ENCODE measurements at places on chromosomes 5 and 9. TPM values are rescaled to one million over a fixed set of nuclear protein-coding genes. Genes with fewer than 3 reads are reported as not detected.

Gene SHROOM1
- total RNA-seq = 2.9 TPM

Gene CSNK1G3
- total RNA-seq = 28.6 TPM

- H3K27ac ChIP-seq = peak overlapping the region; percentile 48
- peaks cover 63% of the 10 kb centered on the region for H3K36me3 ChIP-seq
- no peaks in the 10 kb centered on the region for H3K27me3 ChIP-seq
- peaks cover 64% of the 10 kb centered on the region for H3K4me1 ChIP-seq
- no peak for DNase-seq
Measured at GRCh38 chr5:151065609-151066008, 15.2 kb downstream of the TNIP1 start.

DNA sequence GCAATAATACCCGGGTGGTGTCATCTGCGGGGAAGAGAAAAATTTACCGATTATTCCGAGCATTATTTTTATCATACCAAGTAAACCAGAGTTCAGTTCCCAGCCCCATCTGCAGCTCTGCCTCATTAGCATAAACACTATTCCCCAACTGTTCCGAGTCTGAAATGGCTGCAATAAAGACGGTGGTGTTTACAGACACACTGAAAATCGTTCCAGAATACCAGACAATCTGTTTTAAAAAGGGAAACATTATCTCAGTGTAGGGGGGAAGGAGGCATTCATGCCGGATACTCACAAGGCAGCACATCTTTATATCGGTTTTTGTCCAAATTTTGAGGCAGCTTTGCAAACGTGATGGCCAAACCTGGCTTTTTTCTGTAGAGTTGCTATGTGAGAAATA, 70.3 kb upstream of the EPB41L4B start:
- H3K27ac ChIP-seq = no peak overlapping the region
- no peaks in the 10 kb centered on the region for H3K36me3 ChIP-seq

DNA sequence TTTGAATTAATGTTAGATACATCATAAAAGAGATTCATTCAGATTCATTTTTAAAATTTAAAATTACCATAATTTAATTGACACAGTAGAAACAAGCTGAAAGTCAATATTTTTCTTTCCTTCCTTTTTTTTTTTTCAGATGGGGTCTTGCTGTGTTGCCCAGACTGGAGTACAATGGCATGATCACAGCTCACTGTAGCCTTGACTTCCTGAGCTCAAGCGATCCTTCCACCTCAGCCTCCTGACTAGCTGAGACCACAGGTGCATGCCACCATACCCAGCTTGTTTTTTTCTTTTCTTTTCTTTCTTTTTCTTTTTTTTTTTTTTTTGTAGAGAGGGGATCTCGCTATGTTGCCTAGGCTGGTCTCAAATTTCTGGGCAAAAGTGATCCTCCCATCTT, 131.6 kb upstream of the TBCA start:
- no peak overlapping the region for H3K4me3 ChIP-seq
- no peaks in the 10 kb centered on the region for H3K4me1 ChIP-seq
- no peak overlapping the region for H3K27ac ChIP-seq
- peaks cover 27% of the 10 kb centered on the region for H3K27me3 ChIP-seq
- H3K36me3 ChIP-seq = no peaks in the 10 kb centered on the region
- no peak for DNase-seq

DNA sequence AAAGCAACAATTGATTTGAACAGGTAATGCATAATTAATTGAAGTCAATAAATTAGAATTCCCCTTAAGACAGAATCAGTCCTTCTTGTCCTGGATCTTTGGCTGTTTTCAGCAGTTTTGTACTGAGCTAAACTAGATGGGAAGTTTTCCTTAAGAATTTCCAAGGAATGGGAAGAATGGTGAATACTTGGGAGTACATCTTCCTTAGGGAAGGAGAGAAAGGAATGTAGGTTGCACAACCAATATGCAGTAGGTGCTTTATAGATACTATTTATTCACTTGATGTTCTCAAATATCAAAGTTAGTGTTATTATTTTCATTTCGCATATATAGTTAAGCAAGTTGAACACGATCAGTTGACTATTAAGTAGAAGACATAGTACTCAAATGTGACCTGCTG, 183.5 kb upstream of the MAP1B start:
- H3K36me3 ChIP-seq = no peaks in the 10 kb centered on the region
- DNase-seq = no peak
- peaks cover 16% of the 10 kb centered on the region for H3K27me3 ChIP-seq
- H3K4me1 ChIP-seq = no peaks in the 10 kb centered on the region
- no peak overlapping the region for H3K27ac ChIP-seq

DNA sequence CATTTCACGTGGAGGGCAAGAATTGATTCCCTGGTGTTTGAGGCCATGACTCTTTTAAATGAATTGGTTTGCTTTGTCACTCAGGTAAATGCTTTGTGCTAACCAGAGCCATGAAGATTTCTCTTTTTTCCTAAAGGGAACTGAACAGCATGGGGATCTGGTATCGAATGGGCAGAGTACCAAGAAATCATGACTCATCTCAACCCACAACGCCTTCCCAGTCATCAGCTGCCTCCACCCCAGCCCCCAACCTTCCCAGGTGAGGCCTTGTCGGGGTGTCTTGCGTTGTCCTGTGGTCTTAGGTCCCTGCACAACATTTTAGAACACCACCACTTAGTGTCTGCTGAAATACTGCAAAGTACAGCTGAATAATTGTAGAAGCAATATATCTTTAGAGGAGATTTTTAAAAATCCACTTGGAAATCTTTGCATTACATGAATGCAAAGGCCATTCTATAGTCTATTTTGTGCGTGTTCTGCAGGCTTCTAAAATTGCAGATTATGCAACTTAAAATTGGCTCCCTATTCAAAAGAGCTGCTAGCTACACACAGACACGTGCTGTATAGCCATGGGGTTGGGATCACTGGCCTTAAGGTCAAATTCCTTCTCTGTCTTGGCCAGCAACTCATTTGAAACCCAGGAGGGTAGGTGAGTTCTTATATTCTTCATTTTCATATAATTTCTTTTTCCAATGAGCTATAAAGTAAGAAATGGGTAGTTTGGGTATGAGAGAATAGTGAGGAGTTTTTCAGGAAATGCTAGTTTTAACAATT, 69.0 kb downstream of the MVB12B start:
- peaks cover 87% of the 10 kb centered on the region for H3K4me1 ChIP-seq
- peak overlapping the region; percentile 3 for H3K4me3 ChIP-seq
- H3K36me3 ChIP-seq = peaks cover 58% of the 10 kb centered on the region
- peak overlapping the region; percentile 89 for H3K27ac ChIP-seq
- no peak for DNase-seq

Gene ANKRD31
- total RNA-seq = 0.26 TPM

DNA sequence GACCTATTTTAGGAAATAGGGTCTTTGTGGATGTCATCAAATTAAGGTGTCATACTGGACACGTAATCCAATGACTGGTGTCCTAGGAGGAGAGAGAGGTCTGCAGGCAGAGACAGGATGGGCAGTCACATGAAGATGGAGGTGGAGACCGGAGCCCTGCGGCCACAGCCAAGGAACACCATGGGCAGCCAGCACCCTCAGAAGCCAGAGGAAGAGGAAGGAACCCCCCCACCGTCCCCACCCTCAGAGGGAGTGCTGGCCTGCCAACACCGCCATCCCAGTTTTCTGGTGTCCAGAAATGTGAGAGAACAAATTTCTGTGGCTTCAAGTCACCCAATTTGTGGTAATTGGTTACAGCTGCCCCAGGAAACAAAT, 88.3 kb downstream of the NSUN2 start:
- no peak overlapping the region for H3K27ac ChIP-seq
- H3K36me3 ChIP-seq = no peaks in the 10 kb centered on the region
- H3K4me1 ChIP-seq = no peaks in the 10 kb centered on the region
- no peaks in the 10 kb centered on the region for H3K27me3 ChIP-seq

Gene ANGPTL2
- total RNA-seq = not detected

- no peaks in the 10 kb centered on the region for H3K36me3 ChIP-seq
- DNase-seq = no peak
- H3K4me1 ChIP-seq = no peaks in the 10 kb centered on the region
Measured at GRCh38 chr9:80720579-80720978, 968.8 kb downstream of the TLE1 start.

Gene ZFP2
- total RNA-seq = 0.21 TPM

DNA sequence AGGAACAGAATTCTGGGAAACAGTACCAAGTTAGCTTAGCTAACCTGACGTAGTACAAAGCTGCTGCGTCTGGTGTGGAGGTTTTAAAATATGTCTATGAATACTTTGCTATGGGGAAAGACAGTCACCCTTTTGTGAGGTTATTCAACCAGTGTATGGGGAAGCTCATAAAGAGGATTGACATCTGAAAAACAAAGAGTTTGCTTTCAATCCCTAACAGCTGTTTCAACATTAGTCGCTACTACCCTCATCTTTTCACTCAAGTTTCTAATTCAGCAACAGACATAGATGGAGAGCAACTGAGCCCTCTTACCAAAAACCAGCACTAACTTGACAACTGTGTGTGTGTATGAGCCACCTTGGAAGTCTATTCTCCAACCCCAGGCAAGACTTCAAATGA, 7.8 kb upstream of the MSANTD3 start:
- H3K27ac ChIP-seq = no peak overlapping the region
- H3K27me3 ChIP-seq = peaks cover 24% of the 10 kb centered on the region
- DNase-seq = no peak
- H3K36me3 ChIP-seq = no peaks in the 10 kb centered on the region
- H3K4me1 ChIP-seq = no peaks in the 10 kb centered on the region

GRCh38 chr9:89528540-89528939, 30.6 kb upstream of the SEMA4D start:
- H3K27me3 ChIP-seq = no peaks in the 10 kb centered on the region
- no peak overlapping the region for H3K4me3 ChIP-seq
- peaks cover 25% of the 10 kb centered on the region for H3K36me3 ChIP-seq
- H3K27ac ChIP-seq = peak overlapping the region; percentile 85
- peaks cover 97% of the 10 kb centered on the region for H3K4me1 ChIP-seq

Gene CA9
- 1.3 TPM for total RNA-seq

DNA sequence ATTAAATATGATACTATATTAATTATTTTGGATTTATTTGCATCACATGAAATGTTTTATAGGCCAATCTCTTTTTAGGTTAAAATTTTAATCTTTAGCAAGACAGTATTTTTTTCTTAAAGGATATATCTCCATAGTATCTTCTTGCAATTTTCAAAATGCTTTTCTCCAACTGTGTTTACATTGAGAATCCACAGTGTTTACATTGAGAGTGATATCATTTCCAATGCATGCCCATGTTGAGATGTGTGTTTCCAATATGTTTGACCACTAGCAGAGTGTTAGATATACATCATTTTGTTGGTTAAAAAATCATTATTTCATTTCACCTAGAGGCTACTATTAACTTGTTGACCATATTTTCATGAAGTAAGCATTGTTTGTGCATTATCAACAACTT, 17.3 kb downstream of the VCAN start:
- no peaks in the 10 kb centered on the region for H3K36me3 ChIP-seq
- no peak overlapping the region for H3K27ac ChIP-seq

DNA sequence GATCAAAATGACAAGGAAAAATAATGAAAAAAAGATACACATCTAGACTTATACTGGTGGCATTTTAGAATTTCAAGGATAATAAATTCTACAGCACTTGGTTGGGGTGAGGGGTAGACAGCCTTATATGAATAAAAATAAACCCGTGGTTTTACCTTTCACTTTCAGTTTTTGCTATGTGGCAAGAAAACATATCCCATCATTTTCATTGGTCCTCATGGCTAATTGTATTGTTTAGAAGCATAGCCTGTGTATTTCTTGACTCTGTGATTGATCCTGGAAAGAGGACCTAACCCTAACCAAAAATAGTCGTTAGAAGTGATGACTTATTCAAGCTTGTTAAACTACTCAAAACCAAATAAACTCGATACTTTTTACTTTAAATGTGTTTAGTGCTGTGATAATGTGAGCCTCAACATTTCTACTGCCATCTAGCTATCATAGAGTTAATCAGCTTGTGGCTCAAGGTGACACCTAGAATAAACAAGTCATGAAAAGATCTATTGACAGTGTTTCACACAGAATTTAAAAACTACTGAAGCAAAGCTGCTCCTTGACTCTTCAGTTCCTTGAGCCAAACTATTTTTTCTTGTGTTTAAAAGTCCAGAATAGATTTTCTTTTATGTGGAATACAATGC, 153.3 kb upstream of the IZUMO3 start:
- H3K4me1 ChIP-seq = no peaks in the 10 kb centered on the region
- no peaks in the 10 kb centered on the region for H3K27me3 ChIP-seq
- H3K4me3 ChIP-seq = no peak overlapping the region
- no peak overlapping the region for H3K27ac ChIP-seq
- DNase-seq = no peak
- H3K36me3 ChIP-seq = no peaks in the 10 kb centered on the region

Gene HTR4
- total RNA-seq = not detected

DNA sequence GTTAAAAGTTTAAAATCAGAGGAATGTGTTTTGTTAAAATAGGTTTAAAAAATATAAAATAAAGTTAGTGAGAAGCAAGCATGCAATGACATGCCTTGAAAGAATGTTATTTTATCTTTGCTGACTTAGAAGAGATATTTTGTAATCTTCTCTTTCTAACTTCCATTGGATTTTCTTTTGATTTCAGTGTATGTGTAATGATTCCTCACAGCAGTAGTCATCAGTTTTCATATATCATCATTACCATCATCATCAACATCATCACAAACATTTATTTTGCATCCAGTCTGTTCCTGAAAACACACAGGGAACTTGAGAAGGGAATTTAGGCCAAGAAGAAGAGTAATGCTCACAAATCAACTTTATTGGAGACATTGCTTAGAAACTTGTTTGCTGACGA, 699.6 kb downstream of the TAF11L14 start:
- no peak overlapping the region for H3K4me3 ChIP-seq
- H3K36me3 ChIP-seq = no peaks in the 10 kb centered on the region
- H3K4me1 ChIP-seq = no peaks in the 10 kb centered on the region
- DNase-seq = no peak
- H3K27me3 ChIP-seq = no peaks in the 10 kb centered on the region

- H3K4me3 ChIP-seq = no peak overlapping the region
- H3K27ac ChIP-seq = no peak overlapping the region
- H3K27me3 ChIP-seq = peaks cover 33% of the 10 kb centered on the region
- no peaks in the 10 kb centered on the region for H3K36me3 ChIP-seq
- H3K4me1 ChIP-seq = no peaks in the 10 kb centered on the region
- no peak for DNase-seq
Measured at GRCh38 chr5:135225856-135226560, 173.0 kb downstream of the MACROH2A1 start.

Gene TLR4
- total RNA-seq = 0.08 TPM

DNA sequence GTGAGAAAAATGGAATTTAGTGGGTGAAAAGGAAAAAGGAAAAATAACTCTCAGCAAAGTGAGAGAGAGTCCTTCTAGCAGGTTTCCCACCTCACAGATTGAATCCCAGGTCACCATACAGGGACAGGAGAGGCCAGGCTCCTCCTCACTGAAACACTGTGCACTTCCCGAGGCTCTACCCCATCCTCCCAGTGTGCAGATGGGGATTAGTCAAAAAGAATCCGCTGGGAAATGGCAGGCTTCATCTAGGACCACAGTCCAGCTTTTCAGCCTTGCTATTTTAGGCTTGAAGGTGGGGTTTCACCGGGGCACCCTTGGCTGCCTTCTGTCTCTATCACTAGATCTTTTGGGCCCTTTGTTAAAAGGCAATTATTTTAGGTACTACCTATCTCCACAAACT, 47.8 kb downstream of the YIPF5 start:
- H3K27ac ChIP-seq = no peak overlapping the region
- DNase-seq = no peak
- H3K27me3 ChIP-seq = no peaks in the 10 kb centered on the region
- no peaks in the 10 kb centered on the region for H3K4me1 ChIP-seq
- H3K36me3 ChIP-seq = no peaks in the 10 kb centered on the region
